ENCODE measurements at places on chromosomes 12 and 14.

GRCh38 chr14:53855127-53855526 is 101.5 kb downstream of the BMP4 start:
- no peak for DNase-seq

DNA sequence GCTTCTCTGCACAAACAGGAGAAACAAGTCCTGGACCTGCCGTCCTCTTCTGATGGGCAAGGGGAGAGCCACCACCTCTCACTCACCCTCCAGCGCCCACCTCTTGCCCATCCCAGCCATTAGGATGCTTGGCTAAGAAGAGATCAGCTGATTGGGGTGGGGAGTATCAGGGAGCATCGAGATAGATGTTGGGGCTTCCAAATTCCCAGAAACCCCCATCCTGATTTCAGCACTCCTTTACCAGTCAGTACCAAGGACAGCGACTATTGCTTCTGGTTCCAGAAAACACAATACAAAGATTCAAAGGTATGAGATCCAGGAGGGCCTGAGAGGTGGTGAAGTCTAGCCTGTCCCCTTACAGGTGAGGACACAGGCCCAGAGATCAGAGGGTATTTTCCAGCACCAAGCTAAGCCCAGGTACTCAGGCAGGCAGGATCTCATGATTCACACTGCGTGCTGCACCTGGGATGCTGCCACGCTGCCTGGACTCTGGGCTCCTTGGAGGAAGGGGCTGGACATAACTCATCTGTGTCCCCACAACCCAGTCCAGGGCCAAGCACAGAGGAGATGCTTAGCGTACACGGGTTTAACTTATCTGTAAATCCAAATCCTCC is 76.6 kb downstream of the TUNAR start:
- no peak for DNase-seq

DNA sequence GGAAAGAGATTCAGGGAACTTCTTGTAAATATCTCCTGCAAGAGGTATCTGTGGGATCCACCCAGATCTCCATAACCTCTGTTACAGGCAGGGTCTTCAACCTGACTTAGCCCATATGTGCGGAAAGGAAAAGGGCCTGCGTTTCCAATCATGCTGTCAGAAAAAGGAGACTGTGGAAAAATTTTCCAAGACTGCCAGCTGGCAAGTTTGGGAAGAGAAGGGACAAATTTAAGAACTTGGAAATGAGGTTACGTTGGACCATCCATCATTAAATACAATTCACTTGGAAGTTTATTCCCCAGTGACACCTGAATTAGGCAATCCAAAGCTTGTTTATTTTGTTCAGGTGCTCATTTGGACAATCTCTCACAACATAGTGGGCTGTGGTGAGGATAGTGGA is 13.9 kb downstream of the PTHLH start:
- no peak for DNase-seq

- DNase-seq, result no peak
Measured at GRCh38 chr12:69007855-69008351, 74.9 kb upstream of the CPM start.

DNA sequence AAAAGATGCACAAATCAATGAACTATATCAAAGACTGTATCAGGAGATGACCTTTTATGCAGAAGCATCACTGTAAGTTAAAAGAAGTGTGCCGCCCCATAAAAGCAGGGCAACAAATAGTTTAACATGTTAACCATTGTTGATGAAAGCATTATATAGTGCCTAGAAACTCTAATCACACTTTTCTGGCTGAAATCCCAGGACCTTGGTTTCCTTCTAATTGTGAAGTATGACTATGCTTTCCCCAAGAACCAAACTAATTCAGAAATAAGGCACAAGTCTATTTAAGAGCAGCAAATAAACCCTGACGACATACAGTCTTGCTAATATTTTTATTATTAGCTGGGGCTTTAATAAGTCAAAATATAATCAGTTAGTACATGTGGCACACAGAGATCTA is 21.7 kb downstream of the RACGAP1 start:
- no peak for DNase-seq

GRCh38 chr14:23089498-23090253 is 5.3 kb downstream of the ACIN1 start:
- no peak for DNase-seq

DNA sequence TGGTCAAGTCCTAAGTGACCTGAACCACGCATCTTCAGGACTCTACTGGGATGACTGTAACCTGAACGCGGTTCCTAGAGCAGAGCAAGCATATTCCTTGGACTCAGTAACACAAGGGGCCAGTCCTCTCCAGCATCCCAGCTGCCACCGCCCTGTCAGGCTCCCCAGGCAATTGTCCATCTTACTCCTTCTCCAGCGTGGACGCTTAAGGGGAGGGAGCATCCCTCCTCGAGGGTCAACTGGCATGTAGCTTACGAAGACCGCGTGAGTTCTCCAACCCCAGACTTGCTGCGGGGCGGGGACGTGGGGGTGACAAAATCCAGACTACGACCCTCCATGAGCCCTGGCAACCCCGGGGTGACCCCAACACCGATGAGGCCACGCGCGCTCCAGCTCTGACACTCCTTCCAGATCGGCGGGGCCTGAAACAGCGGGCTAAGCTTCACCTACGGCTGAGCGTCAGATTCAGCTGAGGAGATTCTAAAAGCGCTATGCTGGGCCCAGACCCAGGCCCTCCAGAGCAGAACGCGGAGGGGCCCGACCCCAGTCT is 846 bp upstream of the MTHFD1 start:
- peak; percentile 5 for DNase-seq

- peak; percentile 18 for DNase-seq
Measured at GRCh38 chr14:86057018-86057667, 527.2 kb downstream of the FLRT2 start.

DNA sequence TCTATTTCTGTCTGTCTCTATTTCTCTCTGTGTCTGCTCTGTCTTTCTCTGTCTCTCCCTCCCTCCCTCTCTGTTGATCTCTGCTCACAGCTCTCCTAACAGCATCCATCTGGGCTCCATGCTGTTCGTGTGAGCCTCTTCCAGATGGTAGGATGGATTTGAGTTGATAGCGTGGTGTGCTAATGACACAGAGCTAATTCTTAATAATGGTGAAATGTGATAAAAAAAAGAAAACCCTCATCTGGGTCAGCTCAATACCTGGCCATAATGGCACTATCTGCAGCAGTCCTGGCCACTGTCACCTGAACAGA is 96.4 kb downstream of the AACS start:
- no peak for DNase-seq

GRCh38 chr12:104055686-104056388 is 5.8 kb upstream of the GLT8D2 start:
- DNase-seq, result no peak

- DNase-seq, result no peak
Measured at GRCh38 chr14:68986926-68987652, 8.0 kb upstream of the ACTN1 start.

DNA sequence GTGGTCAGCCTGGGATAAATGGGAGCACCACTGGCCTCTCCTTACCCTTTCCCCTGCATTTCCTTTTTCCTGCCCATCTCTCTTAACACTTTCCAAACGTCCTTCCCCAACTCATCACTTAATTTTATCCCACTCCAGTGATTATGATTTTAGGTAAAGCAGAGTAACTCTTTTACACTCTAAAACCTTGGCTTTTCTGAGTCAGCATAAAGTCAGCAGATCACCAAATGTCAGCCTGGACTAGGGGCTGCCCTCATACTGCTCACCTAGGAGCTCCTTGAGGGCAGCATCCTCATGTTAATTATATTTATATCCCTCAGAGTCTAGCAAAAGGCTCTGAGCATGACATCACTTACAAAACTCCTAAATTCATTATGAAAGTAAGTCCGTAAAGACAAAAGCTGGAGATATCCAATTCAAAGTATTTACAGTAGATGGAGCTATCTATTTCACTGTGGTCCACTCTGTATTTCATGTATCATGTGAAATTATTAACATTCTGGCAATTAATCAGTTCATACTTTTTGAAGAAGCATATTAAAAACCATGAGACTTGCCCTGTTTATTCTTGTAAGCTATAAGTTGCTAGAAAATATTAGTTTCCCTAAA is 17.0 kb upstream of the DICER1 start:
- DNase-seq, result no peak

GRCh38 chr12:16198884-16199283 is 78.6 kb downstream of the SLC15A5 start:
- DNase-seq, result no peak

DNA sequence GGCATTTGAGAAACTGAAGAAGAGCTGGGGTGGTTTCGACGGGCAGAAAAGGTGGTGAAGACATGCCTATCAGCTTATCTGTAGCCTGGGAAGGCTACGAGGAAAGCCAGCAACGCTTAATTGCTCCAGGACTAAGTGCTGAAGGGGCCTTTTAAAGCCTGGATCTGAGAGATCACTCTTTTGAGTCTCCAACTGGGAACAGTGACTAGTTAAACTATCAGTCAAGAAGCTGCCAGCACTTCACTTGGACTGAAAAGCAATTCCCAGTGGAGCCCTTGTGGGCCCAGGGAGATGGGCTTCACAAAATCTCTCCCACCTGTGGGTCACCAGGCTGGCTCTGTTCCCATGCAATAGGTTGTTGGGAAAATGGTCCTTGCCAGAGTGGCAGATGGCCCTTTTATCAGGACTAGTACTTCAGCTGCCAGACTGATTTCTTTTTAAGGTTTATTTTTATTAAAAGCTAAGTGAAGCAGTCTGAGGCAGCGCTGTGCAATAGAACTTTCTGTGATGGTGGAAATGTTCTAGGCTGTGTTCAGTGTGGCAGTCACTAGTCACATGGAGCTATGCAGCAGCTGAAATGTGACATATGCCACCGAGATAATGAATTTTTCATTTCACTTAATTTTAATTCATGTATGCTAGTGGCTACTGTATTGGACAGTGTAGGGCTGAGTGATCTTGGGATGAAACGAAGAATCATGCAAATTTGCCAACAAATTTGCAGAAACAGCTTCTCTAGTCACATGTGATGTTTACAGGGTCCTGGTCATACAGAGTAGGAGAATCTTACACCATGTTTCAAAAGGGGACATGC is 276.8 kb downstream of the PCNX1 start:
- DNase-seq, result no peak

- no peak for DNase-seq
Measured at GRCh38 chr12:5273709-5274108, 158.2 kb upstream of the NTF3 start.

- no peak for DNase-seq
Measured at GRCh38 chr12:1435456-1435855, 158.9 kb downstream of the FBXL14 start.

- DNase-seq, result no peak
Measured at GRCh38 chr14:35320472-35320871, 28.3 kb downstream of the PSMA6 start.

DNA sequence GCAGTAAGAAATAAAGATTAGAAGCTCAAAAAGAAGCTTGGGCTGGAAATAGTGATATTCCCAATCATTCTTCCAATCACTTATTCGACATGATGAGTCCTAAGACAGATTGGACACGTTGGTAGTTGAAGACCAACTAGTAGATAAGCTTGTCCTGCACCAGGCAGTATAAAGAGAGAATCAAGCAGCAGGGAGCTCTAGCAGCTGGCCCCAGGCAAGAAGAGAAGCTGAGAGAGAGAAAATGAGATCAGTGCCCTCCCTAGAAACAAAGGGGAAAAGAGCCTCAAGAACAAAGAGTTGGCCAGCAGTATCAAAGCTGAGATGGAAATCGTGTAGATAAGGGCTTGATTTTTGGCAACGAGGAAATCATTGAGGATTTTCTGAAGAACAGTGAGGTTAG is 20.6 kb downstream of the RASSF8 start:
- no peak for DNase-seq

GRCh38 chr14:56322531-56322930 is 204.3 kb downstream of the PELI2 start:
- no peak for DNase-seq

GRCh38 chr14:71692496-71692895 is 239.7 kb upstream of the RGS6 start:
- no peak for DNase-seq

- DNase-seq, result no peak
Measured at GRCh38 chr12:68400226-68400829, 68.2 kb upstream of the MDM1 start.

GRCh38 chr14:91374879-91375702 is 42.5 kb downstream of the CCDC88C start:
- no peak for DNase-seq

GRCh38 chr12:6425590-6426531 is 18.9 kb upstream of the CD27 start:
- no peak for DNase-seq

DNA sequence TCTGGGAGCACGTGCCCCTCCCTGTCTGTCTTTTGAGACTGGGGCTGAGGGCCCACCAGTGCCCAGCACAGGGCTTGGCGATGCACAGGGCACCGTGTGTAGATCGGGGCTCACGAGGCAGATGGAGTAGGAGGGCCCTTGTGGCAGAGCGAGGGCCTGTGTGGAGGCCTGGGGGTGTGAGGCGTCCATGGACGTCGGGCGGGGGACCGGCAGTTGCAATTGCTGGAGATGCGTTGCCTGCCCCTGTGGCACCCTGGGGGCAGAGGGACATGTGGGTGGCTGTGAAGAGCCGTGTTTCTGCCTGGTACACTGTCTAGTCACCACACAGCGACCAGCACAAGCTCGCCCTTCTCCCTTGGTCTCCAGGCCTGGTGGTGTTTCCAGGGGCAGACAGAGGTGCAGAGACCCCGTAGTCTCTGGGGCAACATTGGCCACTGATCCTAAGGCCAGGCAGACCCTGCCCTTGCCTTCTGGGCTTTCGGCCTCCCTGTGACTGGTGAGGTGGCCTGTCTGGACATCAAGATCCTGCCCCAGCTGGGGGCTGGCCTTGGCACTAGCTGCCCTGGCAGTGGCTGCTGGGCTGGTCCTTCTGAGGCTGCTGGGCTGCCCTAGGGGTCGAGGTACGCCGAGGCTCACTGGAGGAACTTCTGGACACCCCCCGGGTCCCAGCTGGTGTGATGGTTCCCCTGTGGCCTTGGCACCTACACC is 14.5 kb downstream of the KIF26A start:
- DNase-seq, result no peak

DNA sequence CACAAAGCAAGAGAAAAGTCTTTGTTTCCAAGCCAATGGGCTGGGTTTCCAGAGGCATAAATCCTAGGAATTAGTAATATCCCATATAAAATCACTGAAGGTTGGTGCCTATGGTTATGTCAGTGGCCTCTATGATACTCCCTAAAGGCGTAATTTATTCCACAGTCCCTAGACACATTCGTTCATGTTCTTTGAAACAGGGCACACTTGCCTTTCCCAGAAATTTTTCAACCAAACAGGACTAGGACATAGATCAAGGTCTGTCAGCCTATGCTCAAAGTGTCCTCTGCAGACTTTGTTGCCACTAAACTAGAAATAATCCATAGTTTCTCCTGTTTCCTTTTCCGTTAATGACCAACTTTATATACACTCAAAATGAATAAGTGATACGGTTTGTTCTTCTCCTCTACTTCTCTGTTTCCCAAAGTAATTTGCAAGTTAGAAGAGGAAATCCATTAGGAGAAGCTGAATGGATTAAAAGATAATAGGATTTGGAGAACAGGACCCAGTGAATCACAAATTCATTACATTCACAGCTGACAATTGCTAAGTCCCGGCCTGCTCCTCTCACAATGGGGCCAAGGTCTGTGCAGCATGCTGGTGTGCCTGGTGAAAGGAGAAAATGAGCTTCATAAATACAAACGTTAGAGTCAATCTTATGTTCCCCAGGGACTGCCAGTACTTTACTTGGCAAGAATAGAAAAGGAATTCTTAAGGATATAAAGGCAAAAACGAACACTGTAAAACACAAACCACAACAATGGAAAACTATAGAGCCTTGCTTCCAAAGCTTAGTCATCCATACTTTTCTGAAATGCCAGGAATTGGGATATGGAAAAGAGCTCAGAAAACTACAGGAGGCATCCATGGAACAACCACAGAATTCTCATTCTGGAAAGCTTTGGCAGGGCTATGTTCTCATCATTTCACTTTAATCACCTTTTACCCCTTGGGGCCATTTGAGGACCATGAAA is 966.2 kb downstream of the NRXN3 start:
- DNase-seq, result no peak

GRCh38 chr12:111819191-111820158 is 22.6 kb upstream of the MAPKAPK5 start:
- no peak for DNase-seq

All from stimulated activated CD4-positive, alpha-beta T cell treated with anti-CD3 and anti-CD28 coated beads, TNF-alpha, amount 100 ng/mL, for 24 hours (primary cell).